ENCODE measurements at places on chromosomes 1 and 21. TPM values are rescaled to one million over a fixed set of nuclear protein-coding genes. Genes with fewer than 3 reads are reported as not detected.

VWA5B1 gene
- 0.16 TPM for total RNA-seq

S100A7 gene
- not detected for total RNA-seq

FAM72B gene
- total RNA-seq = 0.68 TPM

IER5 gene
- 26.6 TPM for total RNA-seq

GLUL gene
- 85.9 TPM for total RNA-seq

EDARADD gene
- total RNA-seq = 3.9 TPM

DNA sequence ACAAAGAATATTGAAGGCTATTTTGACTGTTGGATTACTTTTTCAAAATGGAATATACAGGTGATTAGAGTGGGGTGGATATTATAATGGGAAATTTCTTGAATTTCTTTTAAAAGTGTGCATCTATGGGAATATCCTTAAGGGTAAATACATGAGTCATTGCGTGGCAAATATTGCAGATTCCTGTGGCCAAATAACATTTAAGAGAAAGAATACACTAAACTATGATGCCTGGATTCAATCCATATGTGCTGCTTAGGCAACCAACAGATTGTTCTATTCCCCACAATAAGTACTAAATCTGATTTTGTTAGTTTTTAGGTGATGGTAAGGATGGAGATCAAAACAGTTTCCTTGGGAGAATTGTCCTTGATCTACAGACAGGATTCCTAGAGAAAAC, 119.5 kb downstream of the HMCN1 start:
- no peak for DNase-seq

GRCh38 chr1:162765788-162766187, 24.7 kb upstream of the HSD17B7 start:
- no peak for DNase-seq

DNA sequence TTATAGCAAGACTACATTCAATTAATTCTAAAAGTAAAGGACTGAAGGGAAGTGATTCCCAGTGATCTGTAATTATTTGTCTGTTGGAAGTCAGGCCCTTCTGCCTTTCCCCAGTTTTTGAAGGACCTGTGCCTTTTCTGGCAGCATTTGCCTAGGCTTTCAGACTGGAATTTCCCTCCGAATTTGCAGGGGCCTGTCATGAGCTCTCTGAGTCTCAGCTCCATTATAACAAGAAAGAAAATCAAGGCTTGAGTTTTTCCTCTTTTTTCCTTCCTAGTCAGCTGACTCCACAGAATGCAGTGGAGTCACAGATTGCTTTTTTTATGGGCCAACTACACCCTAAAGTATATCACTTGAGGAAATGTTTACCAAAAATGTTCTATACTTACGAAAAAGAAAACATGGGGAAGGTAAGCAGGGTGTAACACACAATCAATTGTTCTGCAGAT, 1.1 kb downstream of the NR5A2 start:
- no peak for DNase-seq

All from T-cell (primary cell).